Activated CD4-positive, alpha-beta T cell treated with anti-CD3 and anti-CD28 coated beads, Interleukin-10, Interleukin-2, amounts not matched to agents 100 ng/mL and 50 ng/mL, durations not matched to agents 16 hours and 8 hours (primary cell): ENCODE measurements at places on chromosomes 2 and 18.

DNA sequence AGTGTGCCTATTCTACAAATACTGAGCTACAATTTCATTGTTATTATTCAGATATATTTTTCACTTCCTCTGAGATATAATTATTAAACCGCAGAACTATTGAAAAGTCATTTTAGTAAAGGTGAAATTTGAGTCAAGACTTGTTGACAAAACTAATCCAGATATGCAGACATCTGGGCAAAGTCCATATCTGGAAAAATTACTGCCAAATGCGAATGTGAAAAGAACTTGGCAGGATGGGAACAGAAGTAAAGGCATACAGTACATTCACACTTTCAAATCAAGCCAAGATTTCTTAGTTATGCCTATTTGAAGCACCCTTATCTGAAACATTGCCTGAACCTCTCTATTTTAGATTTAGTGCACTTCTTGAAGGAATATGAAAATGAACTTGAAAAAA lies 923.6 kb downstream of the CCDC85A start:
- no peak for DNase-seq

DNA sequence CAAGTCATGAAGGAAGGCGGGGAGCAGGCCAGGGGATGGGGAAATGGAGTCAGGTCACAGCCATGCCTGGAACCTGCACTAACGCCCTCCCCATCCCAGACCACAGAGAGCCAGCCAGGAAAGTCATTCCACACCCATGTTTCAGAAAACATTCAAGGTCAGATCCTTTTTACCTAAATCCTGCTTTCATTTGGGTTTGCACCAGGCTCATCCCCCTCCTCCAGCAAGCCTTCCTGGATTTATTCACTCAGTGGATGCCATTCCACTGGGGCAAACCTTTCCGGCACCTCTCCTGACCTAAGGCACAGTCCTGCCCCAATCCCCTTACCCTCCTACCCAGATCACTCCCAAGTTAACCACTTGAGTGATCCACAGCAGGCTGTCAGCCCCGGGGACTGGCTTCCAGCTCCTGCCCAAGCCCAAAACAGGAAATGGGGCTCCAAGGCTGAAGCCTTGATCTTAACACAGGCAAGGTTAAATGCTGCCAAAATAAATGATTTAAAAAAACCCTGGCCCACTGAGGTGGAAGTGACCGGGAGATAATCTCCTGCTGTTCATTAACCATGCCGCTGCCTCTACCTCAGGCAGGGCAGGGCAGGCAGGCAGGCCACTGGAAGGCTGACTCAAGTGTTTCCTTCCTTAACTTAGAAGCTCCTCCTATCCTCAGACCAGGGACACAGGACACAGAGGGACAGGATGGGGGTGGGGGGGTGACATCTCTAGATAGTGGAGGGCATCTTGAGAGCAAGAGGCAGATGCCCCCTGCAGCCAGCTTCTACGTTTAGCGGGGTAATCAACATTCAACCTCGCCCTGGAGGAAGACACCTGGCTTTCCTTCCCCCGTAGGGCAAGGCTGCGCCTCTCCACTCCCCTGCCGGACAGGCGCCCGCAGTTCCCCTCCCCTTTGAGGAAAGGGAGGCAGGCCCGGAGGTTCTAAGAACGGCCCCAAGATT lies 1.4 kb downstream of the RAB11FIP5 start:
- DNase-seq, result peak; percentile 16

GRCh38 chr2:218658671-218659257 lies 659 bp downstream of the ZNF142 start:
- DNase-seq, result peak; percentile 62

DNA sequence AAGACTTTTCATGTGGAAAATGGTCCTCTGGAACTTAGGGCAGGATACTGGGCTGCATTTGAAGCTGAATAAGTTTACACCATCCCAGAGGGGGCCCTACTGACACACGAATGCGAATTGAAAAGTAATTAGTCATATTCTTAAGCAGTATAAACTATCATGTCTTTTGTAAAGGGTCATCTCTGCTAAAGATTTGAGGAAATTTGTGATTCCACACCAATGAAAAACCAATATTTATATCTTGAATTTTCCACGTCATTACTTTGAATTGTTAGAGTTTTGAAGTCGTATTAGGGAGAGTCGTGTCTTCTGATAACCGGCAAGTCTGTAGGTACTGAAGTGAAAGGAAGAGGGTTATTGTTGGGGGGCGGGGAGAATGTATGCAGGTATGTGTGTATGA lies 4.1 kb upstream of the OTX1 start:
- DNase-seq, result no peak

- no peak for DNase-seq
Measured at GRCh38 chr2:85164145-85164569, 31.0 kb downstream of the TCF7L1 start.

- DNase-seq, result no peak
Measured at GRCh38 chr2:22002066-22002465, 878.3 kb downstream of the TDRD15 start.

GRCh38 chr2:226884166-226884565 lies 48.3 kb downstream of the RHBDD1 start:
- DNase-seq, result no peak
